NCI-H526 (cell line): ENCODE measurements at places on chromosomes 7 and 10.

GRCh38 chr10:31650010-31650409 lies 278.6 kb downstream of the ARHGAP12 start:
- DNase-seq = no peak

- DNase-seq = no peak
These were observed 50.9 kb upstream of the LEP start for GRCh38 chr7:128190051-128190647.

DNA sequence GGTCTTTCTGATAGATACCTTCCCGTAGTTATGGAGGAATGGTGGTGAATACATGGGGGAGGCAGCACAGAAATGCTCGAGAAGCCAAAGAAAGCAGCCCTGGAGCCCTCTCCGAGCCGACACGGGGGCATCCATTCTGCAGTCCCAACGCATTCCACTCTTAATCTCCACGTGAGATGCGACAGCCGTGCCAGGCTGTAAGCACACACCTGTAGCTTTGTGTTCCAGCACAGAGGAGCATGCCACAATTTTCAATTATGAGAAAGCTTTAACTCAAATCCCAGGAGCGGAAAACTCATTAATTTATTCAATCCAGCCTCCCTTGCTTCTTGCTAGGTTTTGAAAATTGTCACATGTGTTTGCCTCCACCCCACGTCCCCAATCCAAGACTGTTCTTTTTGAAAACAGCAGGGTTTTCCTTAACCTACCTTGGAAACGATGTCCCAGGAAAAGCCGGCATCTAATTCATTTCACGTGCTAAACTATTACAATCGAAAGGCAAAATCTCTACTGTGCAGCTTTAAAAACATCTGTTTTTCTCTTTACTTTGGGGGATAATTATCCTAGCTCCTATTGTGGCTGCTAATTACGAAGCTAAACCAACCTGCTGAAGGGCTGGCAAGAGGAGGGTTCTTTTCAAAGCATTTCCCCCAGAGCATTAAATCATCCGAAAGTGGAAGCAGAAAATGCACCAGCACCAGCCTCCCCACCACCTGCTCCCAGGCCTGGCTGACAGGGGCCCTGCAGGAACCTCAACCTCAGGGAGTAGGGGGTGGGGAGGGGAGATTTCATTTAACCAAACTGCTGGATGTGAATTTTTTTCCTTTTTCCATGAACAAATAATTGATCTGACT lies 56.0 kb upstream of the CHST15 start:
- DNase-seq = no peak

GRCh38 chr10:54402576-54402975 lies 398.5 kb downstream of the PCDH15 start:
- DNase-seq = peak; percentile 10

- no peak for DNase-seq
These were observed 229.2 kb downstream of the CELF2 start for GRCh38 chr10:11246752-11247467.
